ENCODE measurements at places on chromosomes 13 and 19.

- DNase-seq = no peak
These were observed 14.2 kb downstream of the OR7A17 start for GRCh38 chr19:14871619-14872230.

GRCh38 chr13:106617561-106617960, 49.6 kb upstream of the ARGLU1 start:
- no peak for DNase-seq

DNA sequence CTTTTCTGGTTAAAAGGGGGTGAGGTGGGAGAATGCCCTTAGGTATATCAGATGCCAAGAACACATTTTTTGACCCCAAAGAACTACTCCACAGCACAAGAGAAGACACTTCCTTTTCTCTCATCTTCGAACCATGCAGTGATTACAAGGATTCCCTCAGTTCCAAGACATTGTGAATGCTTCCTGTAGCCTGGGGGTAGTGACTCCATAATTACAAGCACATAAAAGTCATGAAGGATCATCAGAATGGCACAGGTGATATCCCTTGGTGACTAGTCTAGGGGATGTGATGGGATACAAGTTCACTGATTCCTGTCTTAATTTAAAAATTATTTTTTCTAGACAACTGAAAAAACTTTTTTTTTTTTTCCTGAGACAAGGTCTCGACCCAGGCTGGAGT, 78.0 kb downstream of the ZC3H13 start:
- no peak for DNase-seq

DNA sequence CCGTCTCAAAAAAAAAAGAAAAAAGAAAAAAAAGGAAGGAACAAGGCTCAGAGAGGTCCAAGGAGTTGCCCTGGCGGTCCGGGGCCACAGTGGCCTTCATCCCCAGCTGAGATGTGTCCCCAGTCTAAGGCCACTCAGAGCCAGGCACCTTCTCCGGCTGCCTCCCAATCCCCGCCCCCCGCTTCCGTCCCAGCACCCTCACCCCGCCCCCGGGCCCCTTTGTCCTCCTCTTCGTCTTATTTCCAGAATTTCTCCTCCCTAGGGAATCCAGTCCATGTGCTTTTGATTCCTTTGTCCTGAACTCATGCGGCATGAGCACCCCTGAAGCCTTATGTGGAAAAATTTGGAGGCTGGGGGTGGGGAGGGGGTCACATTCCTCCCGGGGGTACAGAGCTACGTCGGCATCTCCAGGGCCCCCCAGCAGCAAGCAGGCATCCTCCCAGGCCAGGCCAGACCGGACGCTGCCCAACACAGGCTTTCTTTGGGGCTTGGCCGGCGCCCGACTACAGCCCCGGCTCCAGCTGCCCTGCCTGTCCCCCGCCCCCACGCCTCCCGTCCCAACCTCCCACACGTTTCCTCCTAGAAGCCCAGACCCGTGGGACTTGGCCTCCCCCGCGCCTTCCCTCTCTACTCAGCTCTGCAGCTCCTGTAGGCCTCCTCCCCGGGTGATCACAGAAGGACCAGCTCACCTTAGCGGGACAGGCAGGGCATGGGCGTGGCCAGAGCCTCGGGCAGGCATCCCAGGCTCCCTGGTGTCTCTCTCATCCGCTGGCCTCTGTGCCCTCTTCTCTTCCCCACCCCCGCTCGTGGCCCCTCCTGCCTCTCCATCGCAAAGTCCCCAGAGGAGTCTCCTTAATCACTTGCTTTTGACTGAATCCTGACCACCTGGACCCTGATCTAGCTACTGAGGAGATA, 17.8 kb upstream of the ADGRE5 start:
- peak; percentile 44 for DNase-seq

DNA sequence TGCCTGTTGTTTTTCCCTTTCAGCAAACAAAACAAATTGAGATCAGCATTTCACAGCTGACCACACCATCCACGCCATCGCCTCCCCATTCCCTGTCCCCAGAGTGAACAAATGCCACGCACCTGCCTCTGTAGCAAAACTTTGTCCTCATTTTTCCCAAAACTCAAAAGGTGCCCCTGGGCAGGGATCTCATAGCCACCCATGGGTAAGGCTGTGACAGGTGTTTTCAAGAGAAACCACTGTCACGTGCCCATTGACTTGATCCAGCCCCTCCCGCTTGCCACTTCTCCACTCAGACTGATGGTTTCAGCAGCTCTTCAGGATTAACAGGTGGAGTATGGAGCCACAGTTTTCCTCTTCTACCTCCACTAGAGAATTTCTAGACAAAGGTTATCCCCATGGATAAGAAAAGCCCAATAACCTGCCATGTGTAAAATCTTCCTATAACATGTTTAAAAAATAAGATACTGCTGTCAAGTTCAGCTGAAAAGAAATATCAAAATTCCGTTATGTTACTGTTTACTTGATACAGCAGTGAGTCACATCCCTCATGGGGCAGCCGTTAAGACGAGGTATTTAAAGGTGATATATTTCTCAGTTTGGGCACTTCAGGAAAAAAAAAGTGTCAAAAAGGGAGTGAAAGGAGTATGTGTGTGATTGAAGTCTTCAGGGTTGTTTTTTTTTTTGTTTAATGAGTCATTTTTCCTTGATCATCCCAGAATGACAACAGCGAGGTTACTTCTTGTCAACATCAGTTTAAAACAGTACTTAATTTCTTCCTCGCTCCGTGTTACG, 63.5 kb upstream of the GPR183 start:
- no peak for DNase-seq

DNA sequence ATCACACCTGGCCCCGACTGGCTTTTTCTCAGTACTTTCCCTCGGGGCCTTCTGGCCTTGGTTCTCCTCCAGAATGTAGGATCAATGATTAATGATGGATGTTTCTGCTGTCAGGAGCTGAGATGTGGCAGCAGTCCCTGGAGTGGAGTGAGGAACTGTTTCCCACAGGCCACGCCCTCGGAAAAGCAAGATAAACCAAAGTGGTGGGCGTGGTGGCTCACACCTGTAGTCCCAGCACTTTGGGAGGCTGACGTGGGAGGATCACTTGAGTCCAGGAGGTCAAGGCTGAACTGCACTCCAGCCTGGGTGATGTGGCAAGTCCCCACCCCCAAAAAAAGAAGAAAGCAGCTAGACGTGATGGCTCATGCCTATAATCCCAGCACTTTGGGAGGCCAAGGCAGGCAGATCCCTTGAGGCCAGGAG, 7.1 kb upstream of the SHFL start:
- no peak for DNase-seq

DNA sequence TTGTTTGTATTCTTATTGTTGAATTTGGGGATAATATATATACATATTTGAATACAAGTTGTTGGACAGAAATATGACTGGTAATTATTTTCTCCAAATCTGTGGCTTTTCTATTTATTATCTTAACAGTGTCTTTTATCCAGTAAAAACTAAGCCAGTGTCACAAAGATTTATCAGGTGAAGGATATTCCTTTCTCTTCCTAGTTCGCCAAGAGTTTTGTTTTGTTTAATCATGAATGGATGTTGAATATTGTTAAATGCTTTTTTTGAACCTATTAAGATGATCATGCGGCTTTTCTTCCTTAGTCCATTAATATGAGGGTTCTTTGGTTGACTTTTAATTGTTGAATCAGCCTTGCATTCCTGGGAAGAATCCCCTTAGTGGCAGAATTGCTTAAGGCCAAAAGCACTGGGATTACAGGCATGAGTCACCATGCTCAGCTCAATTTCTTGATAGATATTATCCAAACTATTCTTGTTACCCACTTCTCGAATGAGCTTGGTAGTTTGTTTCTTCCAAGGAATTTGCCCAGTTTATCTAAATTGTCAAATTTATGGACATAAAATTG, 53.3 kb downstream of the TEX26 start:
- DNase-seq = no peak

DNA sequence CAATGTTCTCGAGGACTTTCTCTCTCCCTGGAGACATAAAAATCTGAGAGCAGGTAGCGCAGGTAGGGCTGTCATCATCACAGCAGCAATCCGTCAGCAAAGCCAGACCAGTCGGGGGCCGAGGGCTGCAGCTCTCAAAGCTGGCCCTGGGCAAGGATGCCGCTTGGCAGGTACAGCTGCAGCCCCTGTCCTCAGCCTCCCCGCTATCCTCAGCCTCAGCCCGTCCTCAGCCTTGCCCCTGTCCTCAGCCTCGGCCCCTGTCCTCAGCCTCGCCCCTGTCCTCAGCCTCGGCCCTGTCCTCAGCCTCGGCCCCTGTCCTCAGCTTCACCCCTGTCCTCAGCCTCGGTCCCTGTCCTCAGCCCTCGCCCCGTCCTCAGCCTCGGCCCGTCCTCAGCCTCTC, 10.9 kb downstream of the C13orf46 start:
- DNase-seq = no peak

GRCh38 chr19:13078897-13079541, 23.6 kb downstream of the LYL1 start:
- no peak for DNase-seq

DNA sequence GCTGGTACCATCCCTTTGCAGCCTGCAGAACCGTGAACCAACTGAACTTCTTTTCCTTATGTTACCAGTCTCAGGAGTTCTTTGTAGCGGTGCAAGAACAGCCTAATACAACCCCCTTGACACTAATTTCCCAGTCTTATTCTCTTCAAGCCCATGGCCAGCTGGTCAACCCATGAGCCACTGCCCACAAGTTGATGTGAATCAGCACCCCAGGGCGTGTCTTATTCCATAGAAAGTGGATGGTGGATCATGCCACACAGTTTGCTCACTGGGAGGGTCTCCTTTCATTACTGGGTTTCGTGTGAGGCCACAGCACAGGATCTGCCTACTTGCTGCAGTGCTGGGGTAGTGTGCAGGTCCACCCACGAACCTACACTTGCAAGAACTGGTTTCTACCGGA, 27.0 kb downstream of the TEX29 start:
- DNase-seq = no peak

DNA sequence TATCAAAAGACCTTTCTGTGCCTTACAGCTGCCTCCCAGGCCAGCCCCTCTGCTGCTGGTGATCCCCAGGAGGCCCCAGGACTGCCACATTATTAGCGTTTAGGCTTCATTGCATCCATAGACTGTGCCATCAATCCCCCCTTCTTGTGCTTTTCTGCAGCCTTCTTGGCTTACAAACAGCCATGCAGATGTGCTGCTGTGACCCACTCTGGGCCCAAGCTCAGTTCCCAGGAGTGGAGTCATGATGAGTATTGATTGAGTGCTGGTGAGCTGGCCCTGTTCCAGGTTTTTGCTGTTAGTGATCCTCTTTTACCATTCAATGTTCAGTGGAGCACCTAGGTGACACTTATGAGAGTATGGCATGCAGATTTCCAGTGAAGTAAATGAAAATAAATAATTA, 59.9 kb upstream of the SLAIN1 start:
- no peak for DNase-seq

DNA sequence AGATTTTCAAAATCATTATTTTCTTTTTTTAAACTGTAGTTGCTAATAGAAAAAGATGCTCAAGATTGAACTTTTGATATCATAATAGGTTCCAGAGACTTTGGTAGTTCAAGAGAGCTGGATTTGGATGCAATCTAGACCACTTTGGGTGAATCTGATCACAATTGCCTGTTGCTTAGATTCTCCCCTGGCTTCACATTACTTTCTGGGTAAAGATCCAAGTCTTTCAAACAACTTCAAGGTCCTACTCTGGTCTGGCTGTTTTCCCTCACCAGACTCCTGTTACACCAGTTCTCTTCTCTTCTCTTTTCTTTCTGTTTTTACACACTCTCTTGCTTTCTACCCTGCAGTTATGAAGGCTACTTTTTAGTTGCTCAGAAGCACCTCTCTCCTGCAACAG, 7.4 kb upstream of the SPRY2 start:
- no peak for DNase-seq

GRCh38 chr19:15251749-15252397, 19.6 kb upstream of the EPHX3 start:
- no peak for DNase-seq

DNA sequence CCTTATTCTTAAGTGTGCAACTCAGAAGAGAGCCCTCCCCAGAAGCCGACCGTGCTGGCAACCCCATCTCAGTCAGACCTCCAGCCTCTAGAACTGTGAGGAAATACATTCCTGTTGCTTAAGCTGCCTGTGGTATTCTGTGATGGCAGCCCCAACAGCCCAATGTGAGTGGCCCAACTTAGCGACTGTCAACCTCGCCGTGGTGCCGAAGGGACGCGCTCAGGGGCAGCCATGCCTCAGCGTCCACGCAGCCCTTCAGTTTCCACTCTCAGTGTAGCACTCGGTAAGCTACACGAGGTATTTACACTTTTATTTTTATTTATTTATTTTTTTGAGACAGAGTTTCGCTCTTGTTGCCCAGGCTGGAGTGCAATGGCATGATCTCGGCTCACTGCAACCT, 18.4 kb downstream of the PROZ start:
- no peak for DNase-seq

- DNase-seq = no peak
These were observed 49.6 kb upstream of the OLFM4 start for GRCh38 chr13:52978989-52979388.

DNA sequence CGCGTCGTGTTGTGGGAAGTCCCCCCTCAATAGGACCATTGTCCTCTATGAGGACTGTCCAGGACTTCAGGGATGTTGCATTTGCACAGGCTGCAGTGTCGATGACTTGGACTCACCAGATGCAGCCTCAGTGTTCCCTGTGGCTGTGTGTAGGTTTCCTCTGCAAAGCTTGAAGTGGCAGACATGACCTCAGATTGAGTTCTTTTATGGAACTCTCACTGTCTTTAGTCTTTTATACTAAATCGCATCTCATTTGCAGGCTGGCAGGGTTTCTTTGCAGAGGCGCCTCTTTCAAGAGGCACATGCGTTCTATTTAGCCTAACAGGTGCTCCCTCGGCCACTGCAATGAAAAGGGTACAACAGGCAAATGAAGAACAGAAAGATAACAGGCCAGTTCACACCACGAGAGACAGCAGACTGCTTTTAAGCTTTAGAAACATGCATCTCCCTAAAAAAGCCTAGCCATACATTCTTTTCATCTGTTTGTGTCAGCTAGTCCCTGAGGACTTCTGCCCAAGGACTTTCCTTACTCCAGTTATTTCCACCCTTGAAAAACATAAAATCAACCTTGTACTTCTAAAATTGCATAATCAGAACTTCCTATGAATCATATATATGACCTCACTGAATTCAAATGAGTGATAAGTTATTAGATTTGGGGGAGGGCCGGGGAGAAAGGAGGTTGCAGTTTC, 118.4 kb downstream of the RAB20 start:
- no peak for DNase-seq

GRCh38 chr13:26025771-26026170, 26.0 kb downstream of the SHISA2 start:
- no peak for DNase-seq

GRCh38 chr19:35266520-35267352, 2.0 kb upstream of the USF2 start:
- no peak for DNase-seq
